Left lobe of liver (tissue), 2 donors: ENCODE measurements at places on chromosomes 3 and 15. TPM values are rescaled to one million over a fixed set of nuclear protein-coding genes. Genes with fewer than 3 reads are reported as not detected.
A peak's percentile ranks its signal among the peaks of the same experiment; 100 is the strongest.

C2CD4A gene
- 0.50 TPM for total RNA-seq

ADCY5 gene
- total RNA-seq = 3.8 TPM

FAM81A gene
- not detected for total RNA-seq

CILP gene
- total RNA-seq = 1.3 TPM

DNA sequence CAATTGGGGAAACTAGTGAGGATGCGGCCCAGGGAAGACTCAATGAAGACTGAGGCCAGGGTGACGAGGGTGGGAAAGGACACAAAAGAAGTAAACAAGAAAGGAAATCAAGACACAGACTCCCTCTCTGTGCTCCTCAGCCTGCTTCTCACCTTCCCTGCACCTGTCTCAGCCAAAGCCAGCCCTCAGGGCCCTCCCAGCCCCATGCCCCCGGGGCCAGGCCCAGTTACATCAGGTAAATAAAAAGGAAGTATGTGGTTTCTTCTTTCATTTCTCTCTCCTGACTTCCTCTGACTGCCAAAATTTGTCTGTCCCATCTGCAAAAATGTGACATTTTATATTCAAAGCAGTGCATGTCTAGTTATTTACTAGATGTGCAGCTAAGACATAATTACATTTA lies 328.0 kb downstream of the UACA start:
- no peak for DNase-seq

DNA sequence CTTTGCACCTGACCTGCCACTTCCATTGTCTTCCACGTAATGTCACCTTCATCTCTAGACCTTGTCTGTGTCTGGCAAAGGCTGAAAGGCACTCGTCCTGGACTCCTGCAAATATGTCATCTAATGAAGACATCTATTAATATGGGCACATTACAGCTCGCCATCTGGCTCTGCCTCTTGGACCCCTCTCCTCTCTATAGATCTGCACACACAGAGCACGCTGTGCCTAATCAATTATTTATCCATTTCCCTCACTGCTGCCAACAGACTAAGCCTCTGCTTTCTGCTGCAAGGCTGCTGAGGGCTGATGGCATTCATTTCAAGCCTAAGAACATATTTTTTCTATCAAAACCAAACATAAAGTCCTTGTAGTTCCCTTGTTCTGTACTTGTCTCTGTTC lies 573.0 kb downstream of the TUSC7 start:
- no peak for DNase-seq

DNA sequence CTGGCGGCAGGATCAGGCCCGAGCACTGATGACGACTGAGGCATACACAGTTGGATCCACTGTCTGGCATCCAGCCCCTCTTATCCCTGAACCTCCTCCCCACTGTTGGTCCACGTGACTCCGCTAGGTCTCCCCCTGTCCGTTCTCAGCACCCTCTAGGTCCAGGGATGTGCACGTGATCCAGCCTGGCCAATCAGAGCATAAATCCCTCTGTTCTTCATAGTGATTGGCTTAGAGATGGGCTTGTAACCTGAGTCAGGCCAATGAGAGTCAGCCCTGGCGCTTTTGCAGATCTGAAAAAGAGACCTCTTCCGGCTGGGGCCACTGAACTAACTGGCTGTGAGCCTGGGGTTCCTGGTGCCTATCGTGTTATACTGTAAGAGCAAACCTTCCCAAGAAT lies 20.5 kb upstream of the IQSEC1 start:
- no peak for DNase-seq

DNA sequence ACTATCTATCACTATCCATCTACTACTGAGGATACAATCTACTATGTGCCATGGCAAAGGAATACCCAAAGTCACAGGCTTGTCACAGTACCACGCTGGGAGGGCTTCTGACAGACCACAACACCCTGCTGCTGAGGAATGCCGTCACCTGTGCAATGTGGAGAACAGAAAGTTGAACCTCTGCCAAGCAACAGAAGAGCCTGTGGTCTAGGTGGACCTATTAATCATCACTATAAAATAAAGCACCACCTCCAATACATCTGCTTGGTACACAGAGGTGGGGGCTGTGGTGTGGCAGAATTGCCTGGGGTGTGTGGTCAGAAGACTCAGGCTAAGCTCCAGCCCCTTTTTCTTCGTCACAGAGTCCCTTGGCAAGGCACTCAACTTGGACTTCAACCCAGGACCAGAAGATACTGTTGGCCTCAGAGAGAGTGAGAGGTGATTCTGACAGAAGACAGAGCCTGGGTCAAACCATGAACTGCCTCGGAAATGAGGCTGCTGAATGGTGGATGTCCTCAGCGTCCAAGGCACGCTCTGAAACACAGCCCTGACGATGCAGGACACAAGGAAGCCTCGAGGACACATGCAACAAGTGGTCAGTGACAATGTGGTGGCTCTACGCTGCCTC lies 189.4 kb upstream of the CHRNA7 start:
- DNase-seq = no peak

DNA sequence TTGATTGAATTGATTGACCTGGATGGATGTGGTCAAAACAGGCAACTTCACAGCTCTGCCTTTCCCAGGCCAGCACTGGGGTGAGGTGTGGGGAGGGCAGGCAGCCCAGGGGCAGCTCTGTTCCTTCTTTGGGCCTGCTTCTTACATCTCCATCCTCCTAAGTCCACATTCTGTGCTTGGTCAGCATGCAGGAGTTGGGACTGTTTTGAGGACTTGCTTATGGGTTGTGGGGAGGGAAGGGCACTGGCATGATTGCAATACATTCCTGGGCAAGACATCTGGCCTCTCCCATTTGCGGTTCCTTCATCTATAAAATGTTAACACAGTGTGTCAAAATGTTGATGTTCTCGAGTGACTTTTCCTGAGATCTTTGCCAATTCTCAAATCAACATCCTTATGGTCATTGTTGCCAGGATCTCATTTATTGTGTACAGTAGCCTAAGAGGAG lies 84.1 kb downstream of the ST6GAL1 start:
- no peak for DNase-seq

DNA sequence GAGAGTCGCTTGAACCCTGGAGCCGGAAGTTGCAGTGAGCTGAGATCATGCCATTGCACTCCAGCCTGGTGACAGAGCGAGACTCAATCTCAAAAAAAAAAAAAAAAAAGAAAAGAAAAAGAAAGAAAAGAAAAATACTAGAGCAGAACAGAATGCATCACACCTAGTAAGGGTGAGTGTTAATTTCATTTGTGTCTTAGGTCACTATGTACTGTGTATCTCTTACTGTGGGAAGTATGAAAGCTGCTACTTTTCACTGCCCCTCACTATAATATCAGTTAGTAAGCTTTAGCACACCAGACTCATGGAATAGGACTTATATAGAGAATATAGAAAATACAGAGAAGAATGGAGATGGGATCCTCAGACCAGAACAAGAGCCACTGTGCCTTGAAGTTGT lies 45.9 kb upstream of the RASA2 start:
- no peak for DNase-seq

DNA sequence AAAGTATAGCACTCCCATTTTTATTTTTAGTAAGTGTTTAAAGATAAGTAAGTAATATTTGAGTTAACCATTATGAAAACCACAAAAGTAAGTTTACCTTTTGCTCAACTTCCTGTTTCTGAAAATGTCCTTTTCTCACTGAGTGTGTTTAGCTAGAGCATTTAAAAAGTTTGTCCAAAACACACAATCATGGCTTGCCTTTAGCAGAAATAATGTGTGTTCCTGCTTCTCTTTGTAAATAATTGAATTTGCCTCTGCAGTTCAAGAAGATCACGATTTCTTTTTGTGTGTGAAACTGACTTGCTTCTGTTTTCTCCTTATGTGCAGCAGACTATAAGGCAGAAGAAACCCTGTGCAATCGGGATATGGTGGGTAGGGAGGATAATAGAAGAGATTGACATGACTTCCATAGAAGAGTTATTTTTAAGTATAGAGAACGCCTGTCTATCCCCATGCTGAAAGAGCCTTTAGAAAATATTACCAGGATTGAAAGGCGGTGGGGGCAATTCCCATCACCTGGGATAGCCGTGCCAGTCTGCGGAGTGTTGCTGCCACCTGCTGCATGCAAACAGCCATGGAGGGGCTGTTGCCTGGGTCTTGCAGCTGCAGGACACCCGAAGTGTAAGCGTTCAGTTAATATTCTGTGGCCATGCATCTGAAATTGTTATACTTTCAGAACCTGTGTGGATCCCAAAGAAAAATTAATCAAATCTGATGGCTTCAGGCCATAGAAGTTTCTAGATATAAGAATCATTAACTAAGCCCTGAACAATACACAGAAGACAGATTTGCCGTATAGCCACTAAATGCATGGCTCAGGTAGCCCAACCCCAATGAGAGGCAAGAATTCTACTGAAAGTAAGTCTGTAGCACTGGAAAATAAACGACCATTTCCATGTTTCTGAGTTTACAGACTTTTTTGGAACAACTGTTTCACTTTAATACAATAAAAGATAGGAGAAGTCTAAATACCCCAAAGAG lies 2.4 kb upstream of the CD96 start:
- peak; percentile 72 for DNase-seq

- no peak for DNase-seq
Measured at GRCh38 chr3:39249453-39250115, 30.3 kb downstream of the CX3CR1 start.

GRCh38 chr3:42014921-42015533 lies 53.1 kb upstream of the ULK4 start:
- DNase-seq = peak; percentile 83

DNA sequence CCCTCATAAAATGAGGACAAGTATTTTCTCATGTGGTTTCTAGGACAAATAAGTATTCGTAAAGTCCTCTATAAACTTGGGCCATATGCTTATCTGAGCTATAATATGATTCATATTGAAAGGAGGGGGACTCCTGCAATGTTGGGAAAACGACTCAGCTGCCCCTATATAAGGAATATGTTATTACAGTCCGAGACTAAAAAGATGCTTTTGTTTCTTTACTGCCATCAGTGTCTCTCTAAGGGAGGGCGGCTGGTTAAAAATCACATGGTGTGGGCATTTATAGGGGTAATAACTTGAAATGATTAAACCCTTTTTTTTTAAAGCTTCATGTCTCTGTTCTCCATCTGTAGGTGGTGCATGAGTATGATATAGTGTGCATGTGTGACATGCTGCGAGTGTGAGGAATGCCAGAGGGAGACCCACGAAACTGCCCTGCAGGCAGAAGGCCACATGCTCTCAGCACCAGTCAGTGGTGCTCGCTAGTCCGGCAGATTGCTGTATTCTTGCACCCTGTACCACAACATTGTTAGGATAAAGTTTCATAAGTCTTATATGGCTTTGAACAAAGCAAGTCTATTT lies 256.0 kb upstream of the CTDSPL start:
- DNase-seq = no peak

DNA sequence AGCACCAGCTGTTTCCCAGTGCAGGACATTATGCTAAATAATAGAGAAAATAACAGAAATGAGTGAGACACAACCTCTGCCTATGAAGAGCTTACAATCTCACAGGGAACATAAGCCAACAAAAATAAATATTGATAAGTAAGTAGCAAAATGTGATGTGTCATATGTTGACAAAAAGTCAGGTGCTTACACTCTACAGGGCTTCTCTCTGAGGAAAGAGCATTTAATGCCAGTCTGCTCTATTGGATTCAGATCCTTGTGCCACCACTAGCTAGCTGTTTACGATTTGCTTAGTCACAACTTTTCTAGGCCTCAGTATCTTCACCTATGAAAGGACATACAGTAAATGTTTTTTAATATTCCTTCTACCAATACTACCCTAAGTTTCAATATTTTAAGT lies 500.9 kb upstream of the NAALADL2 start:
- no peak for DNase-seq

- no peak for DNase-seq
Measured at GRCh38 chr3:14324224-14324944, 78.0 kb upstream of the SLC6A6 start.

GRCh38 chr3:22960105-22960984 lies 242.8 kb upstream of the UBE2E2 start:
- no peak for DNase-seq

- DNase-seq = no peak
Measured at GRCh38 chr3:44280631-44281030, 38.9 kb downstream of the TOPAZ1 start.

- DNase-seq = no peak
Measured at GRCh38 chr15:91873138-91873536, 19.6 kb downstream of the SLCO3A1 start.

GRCh38 chr15:58484791-58485600 lies 53.2 kb downstream of the LIPC start:
- DNase-seq = no peak

DNA sequence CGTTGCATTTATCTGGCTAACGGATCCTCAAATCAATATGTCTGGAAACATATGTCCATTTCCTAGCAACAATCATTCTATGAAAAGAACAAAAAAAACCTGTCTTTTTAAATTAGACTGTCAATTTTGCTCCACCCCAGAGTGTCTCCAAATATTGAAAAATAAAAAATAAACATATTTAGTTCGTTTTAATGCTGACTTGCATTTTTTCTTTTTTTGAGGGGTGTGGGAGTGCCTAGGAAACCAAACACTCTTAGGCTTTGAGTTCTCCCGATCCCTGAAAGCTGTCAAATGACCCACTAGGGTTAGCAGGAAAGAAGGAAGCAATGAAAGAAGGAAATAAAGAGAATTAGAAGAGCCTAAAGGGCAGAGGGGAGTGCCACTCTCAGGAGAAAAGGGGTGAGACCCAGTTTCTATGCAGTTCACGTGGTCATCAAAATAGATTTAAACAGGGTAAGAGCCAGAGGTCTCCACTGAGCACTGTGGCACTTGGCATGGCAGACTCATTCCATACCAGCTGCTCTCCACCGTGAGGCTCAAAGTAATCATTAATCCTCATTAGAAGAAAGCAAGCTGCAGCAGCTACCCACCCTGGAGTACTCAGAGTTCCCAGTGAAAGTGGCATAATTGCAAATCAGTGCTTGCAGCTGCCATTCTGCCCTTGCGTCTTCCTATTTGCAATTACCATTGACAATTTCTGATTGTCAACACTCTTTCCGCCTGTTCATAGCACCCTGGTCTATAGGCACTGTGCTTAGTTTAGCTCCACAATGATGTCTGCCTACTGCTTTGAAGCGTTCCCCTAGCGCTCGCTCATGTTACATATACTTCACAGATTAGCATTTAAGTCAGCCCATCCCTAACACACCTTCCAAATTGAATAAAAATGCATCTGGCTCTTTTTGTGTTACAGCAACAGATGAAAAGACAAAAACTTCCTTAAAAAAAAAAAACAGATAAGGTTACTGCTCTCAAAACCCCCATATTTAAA lies 32.3 kb downstream of the PDZRN3 start:
- DNase-seq = no peak

- DNase-seq = no peak
Measured at GRCh38 chr3:155350571-155350970, 57.1 kb upstream of the STRIT1 start.

DNA sequence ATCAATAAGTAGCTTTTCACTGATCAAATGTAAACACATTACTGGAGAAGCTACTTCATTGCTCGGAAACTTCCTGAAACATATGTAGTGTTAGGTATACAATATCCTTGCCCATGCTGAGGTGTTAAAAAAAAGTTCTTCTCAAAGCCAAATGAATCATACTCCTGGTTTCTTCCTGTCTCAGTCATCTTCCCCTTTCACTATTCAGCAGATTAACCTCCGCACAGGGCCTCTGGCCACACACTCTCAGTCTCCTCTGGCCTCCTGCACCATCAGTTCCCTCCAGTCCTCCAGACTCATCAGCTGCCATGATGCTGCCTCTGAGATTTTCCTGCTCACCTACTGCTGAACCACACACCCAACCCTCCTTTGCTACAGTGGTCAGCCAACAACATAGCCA lies 70.5 kb upstream of the BOC start:
- no peak for DNase-seq
